ENCODE measurements at places on chromosomes 4 and X.

GRCh38 chrX:24392709-24393108 is 32.3 kb downstream of the SUPT20HL1 start:
- DNase-seq: no peak

- DNase-seq: no peak
Observed at GRCh38 chr4:40227284-40227683, 30.5 kb downstream of the RHOH start.

GRCh38 chr4:18180122-18180521 is 158.6 kb upstream of the LCORL start:
- DNase-seq: no peak

DNA sequence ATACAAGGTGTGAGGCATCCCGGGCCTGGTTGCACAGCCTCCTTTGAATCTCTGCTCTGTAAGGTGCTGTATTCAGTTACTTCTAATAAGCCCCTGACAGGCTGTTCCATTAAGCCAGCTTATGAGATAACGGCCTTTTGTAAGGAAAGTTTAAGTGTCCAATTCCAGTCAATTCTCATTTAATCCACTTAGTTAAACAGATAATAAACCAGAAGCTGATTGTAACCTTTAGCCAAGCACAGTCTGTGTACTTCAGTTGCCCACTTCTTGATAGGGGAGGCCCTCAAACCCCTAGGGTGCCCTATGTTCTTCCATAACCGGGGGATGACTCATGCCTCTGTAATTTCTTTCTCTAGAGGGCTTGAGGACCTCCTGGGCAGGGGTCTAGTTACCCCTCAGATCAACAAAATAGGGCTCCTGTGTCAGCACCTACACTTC is 63.4 kb downstream of the RASL11B start:
- no peak for DNase-seq

DNA sequence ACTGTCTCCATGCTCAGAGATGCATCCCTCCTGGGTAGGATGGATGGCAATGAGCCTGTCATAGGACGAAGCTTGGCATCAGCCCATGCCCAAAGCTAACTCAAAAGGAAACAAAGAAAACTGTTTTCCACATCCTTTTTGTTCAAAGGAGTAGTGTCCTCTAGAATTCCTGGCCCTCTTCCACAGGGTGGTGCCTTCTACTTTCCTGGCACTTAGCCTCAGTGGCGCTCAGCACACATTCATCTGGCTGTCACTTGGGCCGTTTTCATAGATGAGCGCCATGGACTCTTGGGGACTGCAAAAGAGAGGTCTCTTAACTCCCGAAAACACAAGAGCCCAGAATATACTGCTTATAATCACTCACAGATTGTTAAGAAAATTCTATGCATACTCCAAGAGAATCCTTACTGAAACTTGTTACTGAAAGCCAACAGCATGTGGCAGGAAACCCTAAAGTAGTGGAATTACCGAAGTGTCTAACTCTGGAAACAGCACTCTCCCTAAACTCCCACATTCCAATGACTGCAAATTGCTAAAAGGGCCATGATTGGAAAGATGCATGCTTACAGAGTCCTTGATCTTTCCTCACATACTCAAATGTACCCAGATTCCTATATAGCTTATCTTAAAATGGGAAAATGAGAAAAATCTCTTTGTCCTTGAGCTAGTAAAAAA is 110.0 kb downstream of the HS6ST2 start:
- no peak for DNase-seq

- DNase-seq: no peak
Observed at GRCh38 chr4:108829966-108830492, 67.2 kb upstream of the ETNPPL start.

DNA sequence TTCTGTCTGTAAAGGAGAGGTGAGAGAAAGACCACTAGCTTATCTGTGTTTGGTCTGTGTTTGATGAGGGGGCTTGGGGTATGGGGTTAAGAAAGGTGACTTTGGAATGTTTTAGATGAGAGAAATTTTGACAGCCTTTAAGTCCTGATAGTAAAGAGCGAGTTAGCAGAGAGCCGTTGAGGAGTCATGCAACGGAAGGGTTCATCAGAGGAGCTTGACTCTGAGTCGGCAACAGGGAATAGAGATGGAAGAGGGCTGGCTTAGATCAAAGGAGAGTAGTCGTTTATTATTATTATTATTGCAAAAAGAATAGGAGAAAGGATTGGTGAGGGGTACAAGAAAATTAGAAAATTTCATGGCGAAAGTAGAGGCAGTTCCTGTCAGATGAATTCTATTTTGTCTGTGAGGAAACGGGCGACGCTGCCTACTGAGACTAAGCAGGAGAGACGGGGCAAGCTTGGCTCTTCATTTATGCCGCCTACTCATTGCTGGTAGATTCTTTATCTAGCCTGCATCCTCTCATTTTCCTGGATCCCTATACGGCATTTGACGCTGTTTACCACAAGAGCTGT is 473 bp upstream of the VAMP7 start:
- no peak for DNase-seq

GRCh38 chrX:102339312-102340298 is 92.6 kb downstream of the NXF2 start:
- no peak for DNase-seq

GRCh38 chr4:113339430-113339813 is 290.0 kb downstream of the ANK2 start:
- DNase-seq: no peak

GRCh38 chr4:19429684-19430083 is 822.0 kb upstream of the SLIT2 start:
- no peak for DNase-seq

- DNase-seq: no peak
Observed at GRCh38 chrX:49286581-49286980, 16.9 kb upstream of the GAGE10 start.

Measured in inflammatory macrophage (primary cell).